ENCODE measurements at places on chromosomes 4 and X.
A peak's percentile ranks its signal among the peaks of the same experiment; 100 is the strongest.

DNA sequence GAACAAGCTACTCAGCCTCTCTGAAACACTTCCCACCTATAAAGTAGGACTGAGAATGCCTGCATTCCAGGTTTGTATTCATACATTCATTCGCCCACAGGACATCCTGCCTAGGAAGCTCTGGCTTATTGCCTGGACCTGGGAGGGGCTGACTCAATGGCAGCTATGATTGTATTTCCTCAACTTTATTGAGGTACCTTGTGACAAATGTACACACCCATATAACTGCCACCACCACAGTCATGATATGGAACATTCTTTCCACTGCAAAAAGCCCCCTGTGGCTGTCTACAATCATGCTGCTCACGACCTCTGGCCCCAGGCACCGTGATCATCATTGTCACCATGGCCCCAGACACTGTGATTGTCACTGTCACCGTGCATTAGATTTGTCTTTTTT is 68.3 kb downstream of the ABLIM2 start:
- H3K4me3 ChIP-seq = no peak overlapping the region
- H3K4me1 ChIP-seq = no peaks in the 10 kb centered on the region
- H3K36me3 ChIP-seq = no peaks in the 10 kb centered on the region
- DNase-seq = peak; percentile 71
- no peak overlapping the region for H3K27ac ChIP-seq

- no peaks in the 10 kb centered on the region for H3K27me3 ChIP-seq
- no peaks in the 10 kb centered on the region for H3K36me3 ChIP-seq
- H3K4me1 ChIP-seq = no peaks in the 10 kb centered on the region
These were observed 97.3 kb downstream of the RNF150 start for GRCh38 chr4:141035920-141036319.

DNA sequence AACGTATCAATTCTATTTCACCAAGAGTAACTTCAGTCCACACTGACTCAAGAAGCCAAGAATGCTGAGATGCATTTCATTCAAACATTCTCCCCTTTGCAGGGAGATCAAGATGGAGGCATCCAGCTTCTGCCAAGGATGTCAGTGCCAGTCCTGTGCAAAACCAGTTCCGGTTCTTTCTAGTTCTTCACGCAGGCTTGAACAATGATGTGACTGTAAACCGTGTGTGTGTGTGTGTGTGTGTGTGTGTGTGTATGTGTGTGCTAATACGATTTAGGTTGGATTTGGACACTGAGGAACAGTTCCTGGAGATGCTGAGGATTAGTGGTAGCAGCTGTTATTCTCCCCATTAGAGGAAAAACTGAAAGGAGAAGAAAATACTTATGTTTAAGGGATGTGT is at the start of gene REELD1:
Gene REELD1, plus strand, starts transcription at position 301 of the 400 bp plus-strand sequence. CDS start 2,415 bp downstream, outside the sequence.
- no peaks in the 10 kb centered on the region for H3K36me3 ChIP-seq
- H3K4me1 ChIP-seq = no peaks in the 10 kb centered on the region
- no peak within 1 kb of the TSS for H3K27ac ChIP-seq

- H3K36me3 ChIP-seq = no peaks in the 10 kb centered on the region
- no peaks in the 10 kb centered on the region for H3K4me1 ChIP-seq
- no peak overlapping the region for H3K4me3 ChIP-seq
- no peak overlapping the region for H3K27ac ChIP-seq
- H3K27me3 ChIP-seq = no peaks in the 10 kb centered on the region
- no peak for DNase-seq
These were observed 157.3 kb downstream of the GBA3 start for GRCh38 chr4:22850055-22850454.

DNA sequence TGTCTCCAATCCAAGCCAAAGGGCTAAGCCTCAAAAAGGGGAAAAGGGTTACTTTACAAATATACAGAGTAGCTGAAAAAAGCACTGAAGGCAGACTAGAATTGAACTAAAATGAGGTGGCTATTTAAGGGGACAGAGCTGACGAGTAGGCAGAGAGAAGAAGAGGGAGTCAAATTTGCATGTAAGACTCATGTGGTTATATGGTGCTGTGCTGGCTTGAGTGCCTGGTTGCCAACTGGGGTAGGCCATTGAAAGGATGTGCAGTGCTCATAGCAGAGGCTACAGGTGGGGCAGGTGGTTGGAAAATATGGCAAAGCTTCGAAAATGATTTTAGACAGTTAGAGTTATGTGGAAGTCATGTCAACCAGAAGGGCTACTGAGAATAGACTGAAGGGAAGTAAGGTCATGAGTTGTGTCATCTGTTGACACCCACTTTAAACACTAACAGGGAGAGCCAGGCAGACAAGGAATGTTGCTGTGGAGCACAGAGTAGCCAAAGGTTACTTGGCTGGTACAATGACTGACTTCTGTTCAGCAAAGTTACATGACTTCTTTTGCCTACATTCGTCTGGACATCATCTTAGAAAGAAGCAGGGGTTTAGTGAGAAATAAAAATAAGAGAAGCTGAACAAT is 1210.4 kb downstream of the ADGRL3 start:
- H3K4me3 ChIP-seq = no peak overlapping the region
- no peak for DNase-seq
- H3K27ac ChIP-seq = no peak overlapping the region
- no peaks in the 10 kb centered on the region for H3K36me3 ChIP-seq
- H3K4me1 ChIP-seq = no peaks in the 10 kb centered on the region
